ENCODE measurements at places on chromosomes 7 and 10.

DNA sequence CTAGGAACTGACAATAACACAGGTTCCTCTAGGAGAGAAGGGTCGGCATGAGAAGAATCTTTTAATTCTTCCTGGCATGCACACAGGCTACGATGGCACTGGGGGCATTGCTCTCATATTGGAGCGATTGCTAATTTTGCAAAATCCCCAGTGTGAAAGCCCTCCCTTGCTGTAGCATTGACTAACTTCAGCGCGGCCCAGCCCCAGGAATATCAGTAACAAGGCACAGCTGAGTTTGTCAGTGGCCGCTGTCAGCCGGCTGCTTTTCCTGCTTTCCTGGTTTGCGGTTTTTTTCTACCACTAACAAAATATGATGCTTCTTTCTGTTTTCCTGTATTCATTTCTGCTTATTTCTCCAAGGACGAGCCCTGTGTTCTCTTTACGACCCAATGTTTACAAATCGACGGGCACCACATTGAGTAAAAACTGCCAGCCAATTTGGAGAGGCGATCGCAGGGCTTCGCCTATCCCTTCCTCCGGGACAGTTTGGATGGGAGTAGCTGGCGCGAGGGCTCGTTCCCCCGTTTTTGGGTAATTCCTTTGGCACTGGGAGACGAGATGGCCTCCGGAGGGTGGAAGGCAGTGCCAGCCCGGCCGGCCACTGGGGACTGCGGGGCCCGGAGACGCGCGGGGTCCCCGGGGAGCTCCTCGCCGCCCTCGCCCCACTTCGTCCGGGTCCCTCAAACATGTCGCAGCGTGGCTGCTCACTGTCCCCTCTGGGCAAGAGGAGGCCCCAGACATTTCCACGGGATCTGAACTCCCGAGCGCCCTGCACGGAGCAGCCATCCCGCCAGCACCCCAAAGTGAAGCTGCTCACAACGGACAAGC, 967 bp downstream of the ADARB2 start:
- DNase-seq, result no peak

GRCh38 chr7:157009778-157010587, 480 bp downstream of the MNX1 start:
- DNase-seq, result no peak

DNA sequence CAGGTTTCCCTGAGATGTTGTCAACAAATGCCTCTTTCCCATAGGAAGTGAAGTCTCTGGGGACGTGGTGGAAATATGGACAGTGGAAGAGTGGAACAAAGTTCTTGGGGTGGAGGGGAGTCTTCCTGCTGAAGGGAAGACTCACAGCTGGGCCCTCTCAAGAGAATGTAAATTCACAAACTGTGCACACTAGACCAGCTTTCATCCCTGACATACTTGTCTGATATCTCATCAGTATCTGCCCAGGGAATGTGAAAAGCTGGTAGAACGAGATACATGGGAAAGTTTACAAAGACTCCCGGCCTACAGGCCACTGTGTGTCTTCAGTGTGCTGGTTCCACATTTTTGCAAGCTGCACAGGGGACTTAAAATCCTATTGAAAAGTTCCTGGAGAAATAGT, 16.7 kb upstream of the CCDC3 start:
- DNase-seq, result no peak

- DNase-seq, result no peak
Observed at GRCh38 chr10:59109826-59110225, 66.6 kb upstream of the PHYHIPL start.

DNA sequence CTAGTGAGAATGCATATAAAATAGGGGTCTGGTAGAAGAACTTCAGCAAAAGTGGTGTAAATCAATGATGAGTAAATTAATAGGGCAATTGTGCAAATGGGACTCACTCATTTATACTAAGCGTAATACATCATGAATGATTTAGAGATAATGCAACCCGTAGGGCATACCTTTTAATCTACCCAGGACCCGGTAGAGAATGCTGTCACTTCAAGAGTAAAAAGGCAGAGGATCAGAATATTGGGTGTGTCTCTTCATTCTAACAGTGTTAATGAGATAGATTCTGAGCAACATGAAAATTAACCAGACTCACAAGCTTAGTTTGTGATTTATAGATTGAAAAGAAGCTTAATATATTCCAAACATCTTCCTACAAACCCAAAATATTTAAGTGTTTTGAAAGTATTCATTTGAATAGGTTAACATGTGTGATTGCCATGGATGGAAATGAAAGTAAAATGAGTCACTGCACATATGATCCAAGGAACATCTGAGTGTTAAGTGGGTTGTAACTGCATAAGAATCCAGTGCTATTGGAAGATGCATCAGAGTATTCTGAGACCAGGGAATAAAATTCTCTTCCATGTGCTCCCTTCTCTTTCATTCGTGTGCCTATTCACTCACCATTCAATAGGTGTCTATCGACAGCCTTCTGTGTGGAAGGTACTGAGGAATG, 690.6 kb downstream of the AUTS2 start:
- no peak for DNase-seq
